Omental fat pad (tissue), 4 donors: ENCODE measurements at places on chromosomes 2 and 18. TPM values are rescaled to one million over a fixed set of nuclear protein-coding genes. Genes with fewer than 3 reads are reported as not detected.

The ALK gene
- 0.12 TPM for total RNA-seq

The MC5R gene
- total RNA-seq = not detected

The KCNK3 gene
- total RNA-seq = 4.8 TPM

The HOXD3 gene
- 15.8 TPM for total RNA-seq

The REG3A gene
- not detected for total RNA-seq

The DLGAP1 gene
- 5.7 TPM for total RNA-seq

The THAP4 gene
- total RNA-seq = 38.9 TPM

The C2orf66 gene
- 8.1 TPM for total RNA-seq

The NYAP2 gene
- not detected for total RNA-seq

The NR4A2 gene
- 13.1 TPM for total RNA-seq

The IL1B gene
- total RNA-seq = 11.7 TPM

GRCh38 chr2:47254464-47254863 lies 99.4 kb upstream of the STPG4 start:
- DNase-seq = no peak

- DNase-seq = no peak
Measured at GRCh38 chr2:63805412-63805811, 36.3 kb upstream of the UGP2 start.

- no peak for DNase-seq
Measured at GRCh38 chr2:136393514-136393913, 275.6 kb upstream of the CXCR4 start.

- no peak for DNase-seq
Measured at GRCh38 chr2:16000642-16001041, 60.3 kb downstream of the MYCN start.

DNA sequence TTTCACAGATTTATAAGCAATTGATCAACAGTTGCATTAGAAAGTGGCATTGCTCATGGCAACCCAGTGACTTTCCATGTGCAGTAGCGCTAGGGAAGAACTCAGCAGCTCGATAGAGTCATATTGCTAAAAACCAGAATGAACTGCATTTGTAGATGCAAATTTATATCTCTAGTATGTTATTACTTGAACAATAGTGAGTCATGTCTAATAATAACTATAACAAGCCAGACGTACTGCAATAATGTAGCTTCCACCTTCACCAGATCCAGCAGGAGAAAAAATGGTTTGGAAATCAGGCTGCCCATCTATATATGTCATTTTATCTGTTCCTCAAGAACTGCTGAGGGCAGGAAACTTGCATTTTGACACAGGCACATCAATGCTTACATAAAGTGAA lies 66.5 kb upstream of the FIGN start:
- no peak for DNase-seq

DNA sequence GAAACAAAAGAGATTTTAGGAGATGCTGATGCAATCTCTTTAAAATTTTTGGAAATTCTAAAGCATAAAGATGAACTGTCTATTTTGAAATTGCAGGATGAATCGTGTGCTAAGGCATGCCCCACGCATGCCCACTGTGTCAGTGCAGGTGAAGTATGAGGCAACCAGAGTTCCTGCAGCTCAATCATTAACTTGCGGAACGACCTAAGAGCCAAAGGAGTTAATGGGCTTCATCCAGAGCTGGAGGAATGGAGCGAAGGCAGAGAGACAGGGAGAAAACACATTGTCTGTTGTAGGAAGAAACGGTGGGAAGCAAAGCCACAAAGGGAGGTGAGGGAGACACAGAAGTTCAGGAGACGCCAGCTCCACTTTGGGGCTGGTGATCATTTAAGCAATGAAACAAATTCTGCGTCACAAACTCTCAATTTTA lies 265.2 kb downstream of the CCDC85A start:
- no peak for DNase-seq

DNA sequence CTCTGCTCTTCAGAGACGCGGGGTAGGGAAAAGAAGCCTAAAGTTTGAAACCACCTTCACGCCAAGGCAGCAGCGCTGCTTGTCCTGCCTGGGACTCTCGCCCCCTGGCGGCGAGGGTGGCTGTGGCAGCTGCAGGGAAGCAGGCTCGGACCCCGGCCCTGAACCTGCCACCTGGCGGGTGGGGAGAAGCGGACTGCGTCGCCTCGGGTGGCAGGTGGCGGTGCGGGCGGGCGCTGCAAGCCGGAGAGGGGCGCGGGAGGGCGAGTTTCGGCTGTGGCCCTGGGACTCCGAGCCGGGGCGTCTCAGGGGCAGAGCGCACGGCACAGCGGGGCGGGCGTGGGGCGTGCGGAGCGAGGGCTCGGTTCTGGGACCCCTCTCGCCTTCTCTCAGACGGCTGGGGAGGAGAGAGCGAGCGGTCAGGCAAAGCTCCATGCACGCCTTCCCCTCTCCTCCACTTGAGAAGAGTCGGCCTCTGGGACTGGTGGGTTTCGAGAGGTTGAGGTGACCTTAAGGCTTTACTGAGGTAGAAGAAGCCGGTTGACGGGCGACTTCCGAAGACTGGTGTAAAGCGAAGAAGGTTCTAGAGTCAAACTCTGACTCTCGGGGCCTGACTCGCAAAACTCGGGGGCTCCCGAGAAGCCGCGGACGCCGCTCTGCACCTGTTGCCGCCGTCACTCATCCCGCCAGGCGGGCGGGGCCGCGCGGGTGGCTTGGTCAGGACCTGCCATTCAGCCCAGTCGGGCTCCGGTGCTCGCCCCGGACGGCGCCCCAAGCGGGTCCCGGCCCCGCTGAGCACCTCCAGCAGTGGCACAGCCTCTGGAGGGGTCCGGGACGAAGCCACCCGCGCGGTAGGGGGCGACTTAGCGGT lies 1.1 kb upstream of the BOLL start:
- DNase-seq = no peak

GRCh38 chr18:10490401-10491165 lies 35.2 kb upstream of the NAPG start:
- DNase-seq = no peak

DNA sequence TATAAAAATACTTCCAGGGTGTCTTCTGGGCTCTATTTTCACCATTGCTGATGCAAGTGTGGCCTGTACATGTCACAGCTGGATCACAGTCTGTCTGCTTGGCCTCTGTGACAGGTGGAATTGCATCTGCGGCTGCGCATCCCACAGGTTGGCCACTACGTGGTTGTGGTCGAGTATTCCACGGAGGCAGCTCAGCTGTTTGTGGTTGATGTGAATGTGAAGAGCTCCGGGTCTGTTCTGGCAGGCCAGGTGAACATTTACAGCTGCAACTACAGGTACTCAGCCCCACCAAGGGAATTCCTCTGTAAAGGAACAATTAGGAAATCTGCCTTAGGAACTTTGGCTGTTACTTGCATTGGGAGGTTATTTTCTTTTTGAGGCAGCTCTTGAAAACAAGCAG lies 144.5 kb downstream of the LAMA3 start:
- DNase-seq = no peak

- no peak for DNase-seq
Measured at GRCh38 chr2:105406221-105406620, 7.4 kb upstream of the FHL2 start.

GRCh38 chr2:21326152-21326551 lies 202.4 kb downstream of the TDRD15 start:
- no peak for DNase-seq

DNA sequence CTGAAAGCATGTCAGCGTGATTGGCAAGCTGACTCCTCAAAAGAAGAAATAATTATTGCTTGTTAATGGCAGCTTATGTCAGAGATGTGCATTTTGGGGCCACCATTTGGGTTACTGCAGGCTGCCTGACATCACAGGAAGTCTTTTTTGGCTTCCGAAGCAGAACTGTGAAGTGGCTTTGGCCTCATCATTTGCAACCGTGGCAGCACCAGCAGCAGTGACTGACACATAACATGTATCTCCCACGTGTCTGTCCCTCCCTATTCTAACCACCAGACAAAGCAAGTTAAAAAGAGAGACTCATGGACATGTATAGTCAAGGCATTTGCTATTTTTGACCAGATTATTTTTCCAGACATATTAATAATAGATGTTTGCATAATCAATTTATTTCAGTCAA lies 488.7 kb upstream of the ACVR2A start:
- no peak for DNase-seq

- DNase-seq = no peak
Measured at GRCh38 chr2:127046579-127046978, 60.4 kb downstream of the BIN1 start.

DNA sequence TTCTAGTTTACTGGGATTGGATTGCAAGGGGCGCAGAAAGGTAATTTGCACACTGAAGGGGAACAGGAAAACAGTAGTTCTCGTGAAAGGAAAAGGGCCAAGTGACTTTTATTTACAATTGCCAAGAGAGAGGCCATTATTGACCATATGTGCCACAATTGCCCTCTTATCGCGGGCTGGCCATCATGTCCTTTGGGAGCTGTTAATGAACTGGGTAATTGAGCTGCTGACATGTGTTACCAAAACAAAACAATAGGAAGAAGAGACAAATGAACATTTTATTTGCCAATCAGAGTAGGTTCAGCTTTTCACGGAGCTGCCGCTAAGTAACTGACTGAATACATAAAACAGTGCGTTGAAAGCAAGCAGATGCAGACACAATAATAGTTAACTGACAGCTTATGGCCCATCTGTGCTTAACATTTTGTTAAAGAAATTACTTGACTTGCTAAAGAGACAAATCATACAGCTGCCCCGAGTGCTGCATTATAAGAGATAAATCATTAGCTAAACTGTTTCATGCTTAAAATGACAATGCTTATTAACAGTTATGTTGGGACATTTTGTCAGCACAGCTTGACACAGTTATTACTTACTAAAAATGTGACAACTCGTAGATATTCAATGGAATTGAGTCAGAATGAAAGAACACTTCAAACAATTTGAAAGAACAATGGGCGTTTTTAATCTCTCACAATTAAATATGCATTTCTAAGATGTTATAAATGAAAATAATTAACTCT lies 57.5 kb downstream of the PAX3 start:
- no peak for DNase-seq

DNA sequence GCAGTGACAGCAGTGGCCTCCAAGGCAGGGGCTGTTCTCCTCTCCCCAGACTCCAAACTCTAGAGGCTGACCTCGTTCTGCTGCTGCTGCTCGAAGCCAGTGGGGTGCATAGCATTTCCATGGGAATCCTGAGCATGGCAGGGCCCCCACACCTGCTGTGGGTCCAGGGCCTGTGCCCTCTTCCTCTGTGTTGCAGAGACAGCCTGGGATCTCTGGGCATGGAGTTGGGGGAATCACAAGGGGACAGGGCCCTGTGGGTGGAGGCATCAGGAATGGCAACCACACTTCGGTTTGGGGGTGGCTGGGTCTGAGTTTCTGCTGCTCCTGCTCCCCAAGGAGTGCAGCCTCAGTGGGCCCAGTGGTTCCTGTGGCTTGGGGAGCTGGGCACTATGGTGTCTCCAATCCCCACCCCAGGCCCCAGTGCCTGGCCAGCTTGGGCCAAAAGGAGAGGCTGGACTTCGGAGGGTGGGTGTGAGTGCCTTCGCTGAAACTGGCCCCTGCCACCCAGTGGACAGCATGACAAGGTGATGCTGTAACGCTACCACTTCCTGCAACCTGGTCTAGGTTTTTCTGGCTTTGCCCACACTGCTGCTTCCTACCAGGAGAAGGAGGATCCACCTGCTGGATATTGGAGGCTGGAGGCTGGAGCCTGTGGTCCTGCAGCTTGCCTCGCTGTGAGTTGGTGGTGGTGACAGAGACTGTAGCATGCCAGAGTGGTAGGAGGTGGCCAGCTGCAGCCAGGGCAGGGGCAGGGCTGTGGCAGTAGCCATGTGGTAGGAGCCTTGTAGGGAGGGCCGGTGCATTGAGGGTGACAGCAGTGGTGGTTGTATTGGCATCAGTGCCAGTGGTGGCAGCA lies 56.6 kb downstream of the SOWAHC start:
- no peak for DNase-seq

DNA sequence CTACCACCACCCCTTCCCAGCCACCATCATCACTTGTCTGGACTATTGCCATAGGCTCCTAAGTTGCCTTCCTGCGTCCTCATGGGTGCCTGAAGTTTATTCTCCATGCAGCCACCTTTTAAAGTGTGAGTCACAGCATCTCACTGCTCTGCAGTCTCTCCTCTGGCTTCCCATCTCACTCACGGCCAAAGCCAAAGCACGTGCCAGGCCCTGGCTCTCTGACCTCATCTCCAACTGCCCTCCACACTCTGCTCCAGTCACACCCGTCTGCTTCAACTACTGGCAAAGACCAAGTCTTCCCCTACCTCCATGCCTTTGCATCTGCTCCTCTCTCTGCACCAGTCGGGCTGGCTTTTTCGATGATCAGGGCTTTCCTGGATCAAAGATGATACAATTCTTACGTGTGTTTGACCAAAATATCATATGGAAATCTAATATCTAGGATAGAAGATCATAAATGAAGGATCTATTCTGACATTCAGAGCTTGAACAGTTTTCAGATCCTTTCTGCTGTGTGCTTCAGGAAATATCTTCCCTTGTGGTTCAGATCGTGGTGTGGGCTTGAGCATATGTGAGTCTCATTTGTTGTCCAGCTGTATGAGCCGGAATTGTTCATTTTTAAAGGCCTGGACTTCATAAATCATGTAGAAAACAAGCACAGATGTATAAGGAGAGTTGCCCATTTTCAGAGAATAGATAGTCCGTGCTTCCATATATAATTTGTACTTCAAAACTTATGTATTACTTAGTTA lies 175.6 kb downstream of the PRKCE start:
- no peak for DNase-seq

- DNase-seq = no peak
Measured at GRCh38 chr18:4734903-4735302, 279.8 kb upstream of the DLGAP1 start.

- DNase-seq = no peak
Measured at GRCh38 chr2:203873921-203874631, 6.5 kb downstream of the CTLA4 start.

GRCh38 chr2:138979131-138979785 lies 199.1 kb upstream of the NXPH2 start:
- no peak for DNase-seq

DNA sequence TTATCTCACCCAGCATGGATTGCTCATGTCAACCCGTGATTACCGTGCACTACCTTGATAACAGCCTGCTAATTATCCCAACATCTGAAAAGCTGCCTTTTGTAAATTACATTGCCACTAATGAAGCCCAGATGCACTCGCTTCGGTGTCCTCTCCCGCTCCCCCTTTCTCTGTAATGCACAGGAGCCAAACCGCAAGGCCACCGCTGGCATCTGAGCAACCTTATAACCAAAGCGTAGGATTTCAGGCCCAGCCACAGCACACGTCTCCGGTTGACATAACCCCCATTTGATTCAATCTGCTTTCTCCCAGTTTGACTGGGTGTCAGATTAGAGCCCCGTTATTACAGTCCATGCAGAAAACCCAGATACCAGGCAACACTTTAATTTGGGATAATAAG lies 341.2 kb downstream of the ALK start:
- DNase-seq = no peak

GRCh38 chr2:159903443-159904126 lies 105.6 kb upstream of the CD302 start:
- no peak for DNase-seq

- DNase-seq = no peak
Measured at GRCh38 chr18:77369644-77370043, 120.0 kb downstream of the GALR1 start.
